ENCODE measurements at places on chromosomes 3 and 15.

DNA sequence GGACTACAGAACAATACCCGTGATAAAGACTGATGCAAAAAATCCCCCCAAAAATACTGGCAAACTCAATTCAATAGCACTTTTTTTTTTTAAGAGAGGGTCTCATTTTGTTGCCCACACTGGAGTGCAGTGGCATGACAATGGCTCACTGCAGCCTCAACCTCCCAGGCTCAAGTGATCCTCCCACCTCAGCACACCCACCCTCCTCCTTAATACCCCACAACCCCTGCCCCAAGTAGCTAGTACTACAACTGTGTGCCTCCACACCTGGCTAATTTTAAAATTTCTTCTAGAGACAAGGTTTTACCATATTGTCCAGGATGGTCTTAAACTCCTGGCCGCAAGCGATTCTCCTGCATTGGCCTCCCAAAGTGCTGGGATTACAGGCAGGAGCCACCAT lies 11.4 kb downstream of the TOP2B start:
- DNase-seq: no peak

- no peak for DNase-seq
These were observed 6.3 kb downstream of the XIRP1 start for GRCh38 chr3:39185959-39186691.

DNA sequence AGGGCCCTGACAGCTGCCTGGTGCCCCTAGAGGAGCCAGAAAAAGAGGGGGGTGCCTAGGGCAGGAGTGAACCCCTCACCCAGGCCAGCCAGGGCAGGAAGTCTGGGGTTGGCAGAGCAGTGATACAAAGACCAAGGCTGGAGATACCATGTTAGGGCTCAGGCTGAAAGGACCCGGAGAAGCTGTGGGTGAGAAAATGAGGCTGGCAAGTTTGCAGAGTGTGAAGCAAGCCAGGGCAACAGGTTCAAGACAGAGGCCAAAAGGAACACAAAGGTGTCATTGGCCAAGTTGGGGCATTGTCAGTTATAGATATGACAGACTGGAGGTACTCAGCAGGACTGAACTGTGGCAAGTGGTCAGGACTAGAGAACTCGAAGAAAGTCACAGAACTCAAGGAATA lies 40.6 kb upstream of the IREB2 start:
- DNase-seq: no peak

DNA sequence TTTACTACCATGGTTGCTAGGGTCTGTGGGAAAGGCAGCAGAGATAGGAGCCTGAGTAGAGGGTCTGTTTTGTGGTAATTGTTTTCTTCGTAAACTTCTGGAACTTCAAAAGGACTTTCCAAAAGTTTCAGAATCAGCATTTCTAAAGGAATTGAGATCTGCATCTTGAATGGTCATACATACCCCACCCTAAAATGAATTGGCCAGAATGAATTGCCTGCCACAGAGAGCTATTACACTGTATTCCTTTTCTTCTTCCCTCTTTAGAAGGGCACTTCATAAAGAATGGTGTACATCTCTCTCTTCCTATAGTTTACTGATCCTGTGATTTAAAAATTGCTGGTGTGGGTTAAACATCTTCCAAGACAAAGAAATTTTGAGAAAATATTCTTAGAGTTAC lies 525.7 kb downstream of the NLGN1 start:
- DNase-seq: no peak

- no peak for DNase-seq
These were observed 2.3 kb downstream of the MELTF start for GRCh38 chr3:197027151-197027895.

DNA sequence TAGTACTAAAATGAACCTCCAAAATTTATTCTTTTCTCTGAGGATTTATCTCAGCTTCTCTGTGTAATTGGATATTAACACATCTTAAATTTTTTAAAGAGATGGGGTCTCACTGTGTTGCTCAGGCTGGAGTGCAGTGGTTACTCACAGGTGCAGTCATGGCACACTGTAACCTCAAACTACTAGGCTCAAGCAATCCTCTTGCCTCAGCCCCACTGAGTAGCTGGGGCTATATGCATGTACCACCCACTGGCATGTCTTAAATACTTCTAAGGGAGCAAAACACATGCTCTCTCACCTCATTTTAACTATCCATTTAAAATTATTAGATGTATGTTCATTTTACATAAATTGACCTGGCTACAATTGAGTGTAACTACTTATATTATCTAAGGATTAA lies 11.3 kb upstream of the TMEM87A start:
- no peak for DNase-seq

DNA sequence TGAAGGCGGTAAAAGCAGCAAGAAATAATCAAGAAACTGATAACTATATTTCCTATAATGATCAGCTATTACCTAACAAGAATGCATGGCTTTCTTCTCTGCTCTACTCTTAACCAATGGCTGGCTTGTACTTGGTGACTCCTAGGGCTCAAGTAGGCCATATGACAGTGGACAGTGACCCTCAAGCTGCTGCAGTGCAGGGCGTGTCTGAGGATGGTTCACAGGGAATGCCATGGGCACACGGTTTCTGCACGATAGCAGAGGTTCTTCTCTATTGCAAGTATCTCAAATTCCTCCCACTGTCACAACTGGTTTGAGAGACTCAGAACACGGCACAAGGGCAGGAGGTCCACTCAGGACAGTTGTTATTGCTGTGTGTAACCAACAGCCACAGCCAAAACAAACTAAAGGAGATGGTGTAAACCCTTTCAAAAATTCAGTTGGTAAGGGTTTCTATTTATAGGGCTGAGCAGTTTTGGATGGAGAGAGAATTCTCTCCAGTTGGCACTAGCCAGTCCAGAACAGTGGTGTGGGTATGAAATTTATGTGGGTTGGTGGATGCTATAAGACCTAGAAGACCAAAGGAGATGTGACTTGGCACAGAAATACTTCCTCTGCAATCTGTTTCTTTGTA lies 103.2 kb upstream of the ST8SIA2 start:
- DNase-seq: no peak

- DNase-seq: no peak
These were observed 147.2 kb downstream of the STAG1 start for GRCh38 chr3:136604961-136605360.

GRCh38 chr15:90572893-90573292 lies 43.2 kb downstream of the CRTC3 start:
- DNase-seq: no peak

DNA sequence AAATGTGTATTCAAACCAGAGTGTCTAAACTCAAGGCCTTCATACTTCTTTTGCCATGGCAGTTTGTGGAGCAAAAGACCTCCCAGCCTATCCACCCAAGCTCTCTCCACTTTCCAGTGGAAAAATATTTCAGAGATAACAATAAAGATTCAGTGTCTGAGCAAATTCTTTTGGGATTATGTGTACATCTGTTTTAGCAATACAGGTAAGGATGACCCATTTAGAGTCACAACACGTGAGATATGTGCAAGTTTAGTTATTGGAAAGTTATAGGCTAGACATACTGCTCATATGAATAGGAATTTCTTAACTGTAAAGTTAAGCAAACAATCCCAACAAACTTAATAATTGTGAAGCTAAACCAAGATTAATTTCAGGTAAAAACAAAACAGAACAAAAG lies 174.5 kb upstream of the LRIG1 start:
- DNase-seq: no peak

GRCh38 chr3:49020330-49021212 lies 1.4 kb upstream of the NDUFAF3 start:
- peak; percentile 81 for DNase-seq

GRCh38 chr3:169686874-169687273 lies 23.4 kb upstream of the MECOM start:
- no peak for DNase-seq

DNA sequence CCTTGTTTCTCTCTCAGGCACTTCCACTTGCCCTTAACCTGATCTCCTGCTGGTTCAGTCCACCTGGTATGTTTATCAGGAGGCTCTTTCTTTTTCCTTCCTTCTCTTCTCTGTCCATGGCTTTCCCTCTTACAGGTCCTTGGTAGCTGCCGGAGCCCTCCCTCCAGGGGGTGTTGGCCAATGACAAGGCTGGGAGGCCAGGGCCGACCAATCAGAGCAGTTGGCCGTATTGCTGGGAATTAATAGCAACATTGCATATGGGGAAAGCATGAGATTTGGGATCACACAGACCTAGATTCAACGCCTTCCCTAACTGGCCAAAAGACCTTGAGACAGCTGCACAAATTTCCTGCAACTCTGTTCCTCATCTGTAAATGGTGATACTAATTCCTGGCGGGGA lies 62.4 kb downstream of the CEMIP start:
- no peak for DNase-seq

GRCh38 chr3:52529376-52530333 lies 4.0 kb downstream of the NT5DC2 start:
- DNase-seq: peak; percentile 50

- no peak for DNase-seq
These were observed 85.2 kb upstream of the OXTR start for GRCh38 chr3:8854656-8855055.

- no peak for DNase-seq
These were observed 62.6 kb downstream of the SLC7A14 start for GRCh38 chr3:170523248-170523647.

- DNase-seq: peak; percentile 63
These were observed 22.2 kb downstream of the ALDH1A2 start for GRCh38 chr15:58043192-58043903.

- DNase-seq: peak; percentile 54
These were observed 69.8 kb upstream of the BLM start for GRCh38 chr15:90647326-90647725.

GRCh38 chr3:14947100-14947885 lies at the start of gene NR2C2:
Gene NR2C2 (plus strand): TSS chr3:14947583. CDS start chr3:15003915, 56,332 bp downstream.
- peak; percentile 93 for DNase-seq

- DNase-seq: no peak
These were observed 238.1 kb downstream of the CPNE4 start for GRCh38 chr3:131796558-131797198.

DNA sequence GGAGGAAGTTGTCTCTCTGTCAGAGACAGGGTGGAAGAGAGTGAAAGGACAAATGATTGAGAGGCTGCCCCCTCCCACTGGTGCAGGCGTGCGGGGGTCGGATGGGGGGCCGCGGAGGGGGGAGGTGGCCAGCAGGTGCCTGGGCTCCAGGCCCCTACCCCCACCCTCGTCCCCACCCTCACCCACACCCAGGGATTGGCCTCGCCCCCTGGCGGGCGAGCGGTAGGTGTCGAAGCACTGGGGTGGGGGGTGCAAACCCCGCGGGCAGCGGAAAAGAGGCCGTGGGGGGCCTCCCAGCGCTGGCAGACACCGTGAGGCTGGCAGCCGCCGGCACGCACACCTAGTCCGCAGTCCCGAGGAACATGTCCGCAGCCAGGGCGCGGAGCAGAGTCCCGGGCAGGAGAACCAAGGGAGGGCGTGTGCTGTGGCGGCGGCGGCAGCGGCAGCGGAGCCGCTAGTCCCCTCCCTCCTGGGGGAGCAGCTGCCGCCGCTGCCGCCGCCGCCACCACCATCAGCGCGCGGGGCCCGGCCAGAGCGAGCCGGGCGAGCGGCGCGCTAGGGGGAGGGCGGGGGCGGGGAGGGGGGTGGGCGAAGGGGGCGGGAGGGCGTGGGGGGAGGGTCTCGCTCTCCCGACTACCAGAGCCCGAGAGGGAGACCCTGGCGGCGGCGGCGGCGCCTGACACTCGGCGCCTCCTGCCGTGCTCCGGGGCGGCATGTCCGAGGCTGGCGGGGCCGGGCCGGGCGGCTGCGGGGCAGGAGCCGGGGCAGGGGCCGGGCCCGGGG lies at the start of gene KAT2B:
Gene KAT2B, plus strand, starts transcription at position 682 of the 783 bp plus-strand sequence. Its CDS starts 32 bp downstream, at position 714.
- peak; percentile 89 for DNase-seq

DNA sequence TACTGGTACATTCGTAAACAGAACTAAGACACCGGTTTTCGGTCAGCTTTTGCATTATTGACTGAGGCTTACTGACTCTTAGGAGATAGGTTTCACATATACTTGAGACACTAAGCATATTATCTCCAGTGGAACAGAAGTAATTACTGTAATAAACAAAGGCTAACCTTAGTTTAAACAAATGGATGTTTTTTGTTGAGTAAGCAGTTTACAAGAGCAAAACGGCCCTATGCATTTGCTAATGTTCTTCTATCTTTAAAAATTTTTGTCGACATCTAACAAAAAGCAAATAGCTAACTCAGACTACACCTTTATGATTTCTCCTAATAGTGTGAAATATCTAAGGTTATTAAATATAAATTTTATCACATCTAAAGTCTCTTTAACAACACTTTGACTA lies 664.5 kb downstream of the ROBO1 start:
- DNase-seq: no peak

Data from sciatic nerve (tissue), 2 donors.